ENCODE measurements at places on chromosomes 7 and 10.
A peak's percentile ranks its signal among the peaks of the same experiment; 100 is the strongest.

- no peak overlapping the region for H3K27ac ChIP-seq
- H3K4me1 ChIP-seq: no peaks in the 10 kb centered on the region
- no peak for DNase-seq
These were observed 57.6 kb downstream of the SNX13 start for GRCh38 chr7:17882685-17883084.

DNA sequence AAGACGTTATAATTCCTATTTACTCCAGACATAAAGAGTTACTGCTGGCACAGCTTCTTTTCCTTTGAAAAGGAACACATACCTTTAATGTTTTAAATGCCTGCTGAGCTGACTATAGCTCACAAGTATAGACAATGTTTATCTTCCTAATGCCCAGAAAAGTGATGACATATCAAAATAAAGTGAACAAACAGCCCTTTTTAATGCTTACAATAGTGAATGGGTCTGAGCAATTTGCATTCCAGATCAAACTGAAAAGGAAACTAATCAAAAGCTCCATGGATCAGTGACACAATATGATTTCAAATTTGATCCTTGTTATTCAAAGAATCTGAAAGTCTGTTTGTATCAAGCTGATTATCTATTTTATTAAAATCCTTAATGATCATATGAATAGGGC is 233.6 kb upstream of the SEMA3E start:
- peaks cover 7% of the 10 kb centered on the region for H3K4me1 ChIP-seq
- no peak for DNase-seq
- H3K27me3 ChIP-seq: no peaks in the 10 kb centered on the region
- no peaks in the 10 kb centered on the region for H3K36me3 ChIP-seq
- H3K27ac ChIP-seq: no peak overlapping the region

DNA sequence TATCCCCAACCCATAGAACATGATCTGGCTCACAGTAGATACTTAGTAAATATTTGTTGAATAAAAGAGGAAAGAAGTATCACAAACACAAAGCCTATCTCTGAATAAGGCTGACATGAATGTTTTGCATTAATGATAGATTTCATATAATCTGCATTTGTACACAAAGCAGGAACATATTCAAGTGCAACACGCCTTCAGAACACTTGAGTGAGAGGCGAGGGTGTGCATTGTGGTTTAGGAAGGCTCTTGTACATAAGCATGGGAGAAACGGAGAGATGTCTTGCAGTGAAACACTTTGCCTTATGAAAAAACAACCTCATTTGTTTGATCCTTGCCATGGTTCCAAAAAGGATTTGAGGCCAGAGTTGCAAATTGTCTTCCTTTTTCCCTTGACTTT is 14.1 kb upstream of the SFMBT2 start:
- no peak for DNase-seq
- H3K27ac ChIP-seq: no peak overlapping the region

DNA sequence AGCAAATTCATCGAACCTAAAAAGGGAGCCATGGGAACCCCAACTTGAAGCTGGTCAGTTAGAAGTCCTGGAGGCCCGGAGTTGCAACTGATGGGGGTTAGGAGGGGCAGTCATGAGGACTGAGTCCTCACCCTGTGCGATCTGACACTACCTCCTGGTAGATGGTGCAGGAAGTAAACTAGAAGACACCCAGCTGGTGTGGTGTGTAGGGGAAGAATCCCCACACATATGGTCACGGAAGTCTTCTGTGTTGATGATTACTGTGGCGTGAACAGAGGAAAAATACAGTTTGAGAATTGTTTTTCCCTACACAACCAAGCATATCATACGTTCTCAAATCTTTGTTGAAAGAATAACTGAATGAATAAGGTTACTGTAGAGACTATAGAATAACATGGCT is 164.6 kb upstream of the KCTD7 start:
- H3K27ac ChIP-seq: no peak overlapping the region
- no peak for DNase-seq
- no peaks in the 10 kb centered on the region for H3K27me3 ChIP-seq

- no peak overlapping the region for H3K4me3 ChIP-seq
- no peak for DNase-seq
- H3K27ac ChIP-seq: no peak overlapping the region
- H3K27me3 ChIP-seq: peaks cover 28% of the 10 kb centered on the region
- no peaks in the 10 kb centered on the region for H3K4me1 ChIP-seq
- H3K36me3 ChIP-seq: no peaks in the 10 kb centered on the region
These were observed 5.1 kb downstream of the HABP2 start for GRCh38 chr10:113557903-113558321.

DNA sequence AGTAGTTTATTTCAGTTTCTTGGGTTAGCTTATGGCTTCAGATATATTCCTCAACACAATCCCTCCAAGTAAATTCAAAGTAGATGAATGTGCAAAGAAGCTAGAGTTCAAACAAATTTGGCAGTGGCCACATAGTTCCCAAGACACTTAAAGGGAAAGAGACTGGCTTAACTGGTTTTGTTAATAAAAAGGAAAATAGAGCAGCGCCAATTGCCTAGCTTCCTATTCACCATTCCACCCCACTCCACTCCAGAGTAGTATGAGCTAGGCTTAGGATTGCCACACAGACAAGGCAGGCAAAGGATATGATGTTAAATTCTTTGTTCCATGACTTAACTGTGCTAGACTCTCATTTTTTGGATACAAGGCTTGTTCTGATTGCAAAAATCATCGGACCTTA is 2.0 kb downstream of the XRCC2 start:
- no peak for DNase-seq
- H3K36me3 ChIP-seq: no peaks in the 10 kb centered on the region
- H3K4me1 ChIP-seq: peaks cover 16% of the 10 kb centered on the region
- no peak overlapping the region for H3K4me3 ChIP-seq
- no peak overlapping the region for H3K27ac ChIP-seq
- H3K27me3 ChIP-seq: no peaks in the 10 kb centered on the region

- H3K27me3 ChIP-seq: no peaks in the 10 kb centered on the region
- peak overlapping the region; percentile 38 for H3K27ac ChIP-seq
- DNase-seq: no peak
- peaks cover 59% of the 10 kb centered on the region for H3K36me3 ChIP-seq
- H3K4me3 ChIP-seq: no peak overlapping the region
These were observed 44.8 kb upstream of the DMBT1 start for GRCh38 chr10:122515588-122516231.

DNA sequence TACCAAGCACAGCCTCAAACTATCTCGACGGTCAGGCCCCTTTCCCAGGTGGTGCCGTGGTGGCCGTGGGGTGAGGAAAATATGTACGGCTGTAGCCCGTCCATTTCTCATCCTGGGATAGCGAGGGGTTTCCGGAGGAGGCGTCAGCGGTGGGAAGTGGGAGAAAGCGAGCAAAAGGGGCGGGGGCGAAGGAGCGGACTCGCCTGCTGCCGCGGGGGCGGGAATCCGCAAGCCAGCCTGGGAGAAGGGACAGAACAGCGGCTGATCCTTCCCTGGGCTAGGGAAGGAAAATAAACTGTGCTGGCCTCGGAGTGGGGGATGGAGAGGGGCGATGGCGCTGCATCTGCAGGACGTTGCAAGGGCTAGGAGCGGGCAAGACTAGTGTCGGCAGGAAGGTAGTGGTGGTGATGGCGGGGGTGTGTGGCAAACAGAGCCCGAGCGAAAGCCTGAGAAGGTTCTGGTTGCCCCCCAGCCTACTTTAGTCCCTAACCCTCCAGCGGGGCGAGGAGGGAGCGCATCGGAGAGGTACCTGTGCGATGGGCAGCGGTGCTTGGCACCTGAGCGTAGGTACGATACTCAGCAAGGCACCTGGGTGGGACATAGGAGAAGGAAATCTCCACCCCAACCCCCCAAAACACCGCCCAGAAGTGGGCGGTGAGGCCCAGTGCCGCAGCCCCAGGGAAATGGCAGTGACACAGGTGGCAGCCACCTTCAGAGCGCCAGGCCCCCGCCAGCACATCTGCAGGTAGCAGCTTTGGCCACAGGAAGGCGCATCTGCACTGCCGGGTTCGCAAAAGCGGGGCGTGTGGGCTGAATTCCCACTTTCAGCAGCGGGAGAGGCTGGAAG is 49.9 kb upstream of the STEAP1B start:
- no peak overlapping the region for H3K27ac ChIP-seq
- H3K4me3 ChIP-seq: peak overlapping the region; percentile 85
- no peaks in the 10 kb centered on the region for H3K36me3 ChIP-seq
- H3K4me1 ChIP-seq: peaks cover 13% of the 10 kb centered on the region
- peaks cover 63% of the 10 kb centered on the region for H3K27me3 ChIP-seq
- DNase-seq: no peak

GRCh38 chr7:45573204-45573603 is 964 bp upstream of the ADCY1 start:
- H3K4me3 ChIP-seq: peak overlapping the region; percentile 66
- H3K27me3 ChIP-seq: peaks cover 57% of the 10 kb centered on the region
- H3K4me1 ChIP-seq: peaks cover 7% of the 10 kb centered on the region
- H3K36me3 ChIP-seq: no peaks in the 10 kb centered on the region
- DNase-seq: no peak

DNA sequence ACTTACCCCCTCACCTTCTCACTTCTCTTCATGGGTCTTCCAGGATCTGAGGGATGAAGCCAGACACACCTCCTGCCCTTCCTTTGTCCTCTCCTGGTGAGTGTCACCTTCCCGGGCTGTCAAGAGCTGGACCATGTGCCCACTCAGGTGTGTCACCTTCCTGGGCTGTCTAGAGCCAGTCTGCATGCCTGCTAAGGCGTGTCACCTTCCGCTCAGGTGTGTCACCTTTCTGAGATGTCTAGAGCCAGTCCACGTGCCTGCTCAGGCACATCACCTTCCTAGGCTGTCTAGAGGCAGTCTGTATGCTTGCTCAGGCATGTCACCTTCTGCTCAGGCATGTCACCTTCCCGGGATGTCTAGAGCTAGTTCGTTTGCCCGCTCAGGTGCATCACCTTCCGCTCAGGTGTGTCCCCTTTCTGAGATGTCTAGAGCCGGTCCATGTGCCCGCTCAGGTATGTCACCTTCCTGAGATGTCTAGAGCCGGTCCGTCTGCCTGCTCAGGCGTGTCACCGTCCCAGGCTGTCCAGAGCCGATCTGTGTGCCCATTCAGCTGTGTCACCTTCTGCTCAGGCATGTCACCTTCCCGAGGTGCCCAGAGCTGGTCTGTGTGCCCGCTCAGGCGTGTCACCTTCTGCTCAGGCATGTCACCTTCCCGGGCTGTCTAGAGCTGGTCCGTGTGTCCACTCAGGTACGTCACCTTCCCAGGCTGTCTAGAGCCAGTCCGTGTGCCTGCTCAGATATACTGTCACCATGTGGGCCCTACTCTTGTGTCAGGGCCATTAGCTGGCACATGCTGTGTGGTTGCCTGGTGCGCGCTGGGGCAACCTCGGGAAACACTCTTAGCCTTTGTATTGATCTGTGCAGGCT is 245.3 kb downstream of the EBF3 start:
- peaks cover 3% of the 10 kb centered on the region for H3K36me3 ChIP-seq
- no peaks in the 10 kb centered on the region for H3K27me3 ChIP-seq
- H3K4me1 ChIP-seq: no peaks in the 10 kb centered on the region
- no peak overlapping the region for H3K27ac ChIP-seq

- H3K27me3 ChIP-seq: no peaks in the 10 kb centered on the region
- H3K27ac ChIP-seq: no peak overlapping the region
- no peak for DNase-seq
- H3K36me3 ChIP-seq: no peaks in the 10 kb centered on the region
- peaks cover 73% of the 10 kb centered on the region for H3K4me1 ChIP-seq
- H3K4me3 ChIP-seq: no peak overlapping the region
These were observed 40.3 kb downstream of the CYTH3 start for GRCh38 chr7:6232116-6232515.

Data from osteocyte (in vitro differentiated cells).